ENCODE measurements at places on chromosomes 3 and 15.

DNA sequence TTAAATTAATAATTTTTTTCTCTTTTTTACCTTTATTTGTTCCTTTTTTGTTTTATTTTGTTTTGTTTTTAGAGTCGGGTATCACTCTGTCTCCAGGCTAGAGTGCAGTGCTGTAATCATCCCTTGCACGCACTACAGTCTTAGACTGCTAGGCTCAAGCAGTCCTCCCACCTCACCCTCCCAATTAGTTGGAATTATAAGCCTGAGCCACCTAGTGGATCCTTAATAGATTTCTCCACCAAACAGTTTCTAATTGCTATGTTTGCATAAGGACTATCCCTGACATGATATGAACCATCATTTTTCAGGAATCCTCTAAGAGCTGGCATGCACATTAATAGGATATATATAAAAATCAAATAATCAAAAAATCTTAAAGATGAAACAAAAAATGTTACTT is 993.2 kb downstream of the OTOL1 start:
- peak; percentile 39 for DNase-seq

DNA sequence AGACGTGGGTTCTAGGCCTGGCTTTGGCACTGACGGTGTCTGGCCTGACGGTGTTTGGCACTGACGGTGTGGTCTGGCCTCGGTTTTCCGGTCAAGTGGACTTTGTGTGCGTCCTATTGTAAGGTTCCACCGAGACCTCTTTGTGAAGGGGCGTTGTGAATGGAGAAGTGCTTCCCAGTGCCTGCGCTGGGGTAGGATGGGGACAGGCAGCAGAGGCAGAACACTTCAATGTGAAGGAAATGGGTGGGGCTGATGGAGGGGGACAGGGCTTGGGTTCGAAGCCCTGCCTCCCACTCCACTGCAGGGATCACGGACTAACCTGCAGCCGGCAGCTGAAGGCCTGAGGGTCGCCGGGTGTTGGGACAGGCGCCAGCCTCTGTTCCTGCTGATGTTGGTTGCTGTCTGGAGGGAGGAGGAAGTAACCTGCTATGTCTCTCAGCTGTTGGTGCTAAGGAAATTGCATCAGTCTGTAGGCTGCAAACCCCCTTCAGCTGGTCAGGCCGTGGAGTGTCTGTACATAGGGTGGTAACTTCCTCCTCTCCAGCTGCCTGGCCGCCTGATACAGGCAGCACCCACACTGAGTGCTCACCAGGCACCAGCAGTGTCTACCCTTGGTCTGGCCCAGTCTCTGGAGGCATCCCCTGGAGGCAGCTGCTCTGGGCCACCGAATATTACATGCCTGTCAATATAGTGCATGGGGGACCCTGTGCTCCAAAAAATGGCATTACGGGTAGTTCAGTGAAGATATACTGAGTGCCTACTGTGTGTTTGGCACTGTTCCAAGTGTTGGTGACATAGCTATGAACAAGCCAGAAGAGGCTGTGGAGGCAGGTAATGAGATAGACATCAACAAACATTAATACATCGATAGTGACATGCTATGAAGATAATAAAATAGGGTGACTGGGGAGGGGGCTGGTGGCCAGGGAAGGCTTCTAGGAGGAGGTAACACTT is 1.1 kb downstream of the TM6SF1 start:
- DNase-seq = no peak

DNA sequence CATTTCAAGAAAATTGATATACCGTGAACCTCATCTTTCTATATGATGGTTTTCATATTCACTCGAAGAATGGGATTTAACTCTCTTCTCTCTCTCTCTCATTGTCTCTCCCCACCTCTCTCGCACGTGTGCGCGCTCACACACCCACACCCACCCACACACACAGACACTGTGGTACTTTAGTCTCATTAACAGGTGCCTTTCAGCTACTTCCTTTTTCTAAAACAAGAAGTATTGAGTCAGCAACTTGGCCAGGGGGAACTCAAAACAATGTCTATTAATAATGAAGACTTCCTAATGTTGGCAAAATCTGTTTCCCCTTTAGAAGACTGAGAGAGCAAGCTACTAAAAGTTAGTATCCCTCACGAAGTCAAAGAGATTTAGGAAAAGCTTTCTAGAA is 150.7 kb downstream of the TMCO5A start:
- no peak for DNase-seq

GRCh38 chr15:68561171-68561900 is 17.5 kb upstream of the CORO2B start:
- no peak for DNase-seq

GRCh38 chr3:170350515-170351413 is 6.8 kb upstream of the SKIL start:
- no peak for DNase-seq

- DNase-seq = no peak
Measured at GRCh38 chr3:33105341-33105948, 8.4 kb upstream of the CRTAP start.

DNA sequence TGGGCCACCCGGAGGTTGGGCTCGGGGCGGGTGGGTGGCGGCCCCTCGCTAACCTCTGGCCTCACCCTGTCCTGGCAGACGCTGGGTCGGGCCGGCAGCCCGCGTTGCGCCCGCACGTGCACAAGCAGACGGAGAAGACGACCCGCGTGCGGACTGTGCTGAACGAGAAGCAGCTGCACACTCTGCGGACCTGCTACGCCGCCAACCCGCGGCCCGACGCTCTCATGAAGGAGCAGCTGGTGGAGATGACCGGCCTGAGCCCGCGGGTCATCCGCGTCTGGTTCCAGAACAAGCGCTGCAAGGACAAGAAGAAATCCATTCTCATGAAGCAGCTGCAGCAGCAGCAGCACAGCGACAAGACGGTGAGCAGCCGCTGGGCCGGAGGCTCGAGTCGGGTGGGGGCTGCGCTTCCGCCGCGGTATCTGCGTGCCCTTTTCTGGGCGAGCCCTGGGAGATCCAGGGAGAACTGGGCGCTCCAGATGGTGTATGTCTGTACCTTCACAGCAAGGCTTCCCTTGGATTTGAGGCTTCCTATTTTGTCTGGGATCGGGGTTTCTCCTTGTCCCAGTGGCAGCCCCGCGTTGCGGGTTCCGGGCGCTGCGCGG is 3.7 kb downstream of the ISL2 start:
- DNase-seq = peak; percentile 55

DNA sequence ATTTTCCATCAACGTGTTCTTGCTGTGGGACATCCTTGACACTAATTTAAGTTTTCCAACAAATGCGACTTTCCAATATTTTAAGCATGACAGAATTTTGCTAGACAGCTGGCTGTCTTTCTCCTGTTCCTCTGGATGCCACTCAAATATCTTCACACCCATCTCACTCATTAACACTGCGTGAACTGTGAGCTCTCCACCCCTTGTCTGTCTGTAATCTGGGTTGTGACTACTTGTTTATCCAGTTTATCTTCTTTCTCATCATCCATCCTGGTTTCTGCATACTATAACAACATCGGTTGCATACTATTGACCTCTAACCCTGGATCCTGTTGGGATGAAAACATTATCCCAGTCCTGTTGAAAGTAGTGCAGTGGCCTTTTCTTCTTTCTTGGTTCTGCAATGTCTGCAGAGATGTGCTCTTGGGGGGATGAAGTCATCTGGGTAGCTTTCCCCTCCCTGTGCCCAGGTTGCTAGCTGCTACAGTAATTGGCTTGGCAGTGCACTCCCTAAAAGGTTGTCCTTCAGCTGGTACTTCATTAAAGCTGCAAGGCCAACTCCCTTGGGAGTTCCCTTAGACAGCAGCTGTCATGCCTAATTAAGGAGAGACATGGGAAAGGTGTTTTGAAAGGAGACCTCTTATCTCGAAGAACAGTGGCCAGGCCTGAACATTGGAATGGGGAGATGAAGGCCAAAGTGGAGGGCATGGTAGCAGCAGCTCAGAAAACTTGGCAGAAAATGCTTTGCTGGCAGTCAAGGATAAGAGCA is 24.7 kb downstream of the KAT2B start:
- DNase-seq = no peak

DNA sequence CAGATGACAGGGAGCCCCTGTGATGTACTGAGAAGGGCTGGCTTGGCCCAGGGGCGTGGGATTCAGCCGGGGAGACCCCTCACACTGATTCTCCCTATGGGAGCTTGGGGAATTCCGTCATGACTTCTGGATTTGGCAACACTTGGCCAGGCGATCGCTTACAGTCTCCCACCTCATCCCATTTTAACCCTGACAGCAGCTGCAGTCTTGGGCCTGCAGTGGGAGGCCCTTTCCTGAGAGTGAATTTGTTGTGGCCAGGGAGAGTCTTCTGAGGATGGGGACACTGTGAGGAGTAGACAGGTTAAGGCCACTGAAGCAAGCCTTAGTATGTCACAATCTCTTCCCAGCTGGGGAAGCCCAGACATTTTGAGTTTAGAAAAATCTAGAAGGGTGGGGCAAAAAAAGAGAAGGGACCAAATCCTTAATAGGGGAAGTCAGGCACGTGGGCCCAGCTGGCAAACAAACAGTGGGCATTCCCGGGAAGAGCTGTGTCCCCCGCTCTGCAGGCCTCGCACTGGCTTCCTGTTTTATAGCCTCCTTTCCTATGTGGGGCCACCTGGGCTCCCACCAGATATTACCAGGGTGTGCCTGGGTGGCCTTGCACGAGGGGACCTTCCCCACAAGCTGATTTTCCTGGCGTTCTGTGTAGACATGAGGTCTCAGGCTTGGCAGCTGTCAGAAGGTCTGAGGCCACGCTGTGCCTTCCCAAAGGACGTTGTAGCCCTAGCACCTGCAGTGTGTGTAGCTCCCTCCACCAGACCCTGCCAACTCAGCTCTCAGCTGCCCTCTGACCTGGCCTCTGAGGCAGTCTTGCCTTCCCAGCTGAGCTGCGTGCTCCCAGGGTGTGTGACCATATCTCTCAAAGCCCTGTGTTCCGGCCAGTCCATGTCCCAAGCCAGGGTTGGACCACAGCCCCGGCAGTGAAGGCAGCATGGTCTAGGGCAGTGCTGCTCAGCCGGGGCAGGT is 64.5 kb downstream of the FEM1B start:
- no peak for DNase-seq

GRCh38 chr15:48298914-48299313 is 32.3 kb upstream of the DUT start:
- DNase-seq = no peak

- DNase-seq = peak; percentile 90
Measured at GRCh38 chr3:185717121-185717520, 107.7 kb downstream of the IGF2BP2 start.

GRCh38 chr3:70245746-70246525 is 66.5 kb downstream of the MDFIC2 start:
- no peak for DNase-seq

DNA sequence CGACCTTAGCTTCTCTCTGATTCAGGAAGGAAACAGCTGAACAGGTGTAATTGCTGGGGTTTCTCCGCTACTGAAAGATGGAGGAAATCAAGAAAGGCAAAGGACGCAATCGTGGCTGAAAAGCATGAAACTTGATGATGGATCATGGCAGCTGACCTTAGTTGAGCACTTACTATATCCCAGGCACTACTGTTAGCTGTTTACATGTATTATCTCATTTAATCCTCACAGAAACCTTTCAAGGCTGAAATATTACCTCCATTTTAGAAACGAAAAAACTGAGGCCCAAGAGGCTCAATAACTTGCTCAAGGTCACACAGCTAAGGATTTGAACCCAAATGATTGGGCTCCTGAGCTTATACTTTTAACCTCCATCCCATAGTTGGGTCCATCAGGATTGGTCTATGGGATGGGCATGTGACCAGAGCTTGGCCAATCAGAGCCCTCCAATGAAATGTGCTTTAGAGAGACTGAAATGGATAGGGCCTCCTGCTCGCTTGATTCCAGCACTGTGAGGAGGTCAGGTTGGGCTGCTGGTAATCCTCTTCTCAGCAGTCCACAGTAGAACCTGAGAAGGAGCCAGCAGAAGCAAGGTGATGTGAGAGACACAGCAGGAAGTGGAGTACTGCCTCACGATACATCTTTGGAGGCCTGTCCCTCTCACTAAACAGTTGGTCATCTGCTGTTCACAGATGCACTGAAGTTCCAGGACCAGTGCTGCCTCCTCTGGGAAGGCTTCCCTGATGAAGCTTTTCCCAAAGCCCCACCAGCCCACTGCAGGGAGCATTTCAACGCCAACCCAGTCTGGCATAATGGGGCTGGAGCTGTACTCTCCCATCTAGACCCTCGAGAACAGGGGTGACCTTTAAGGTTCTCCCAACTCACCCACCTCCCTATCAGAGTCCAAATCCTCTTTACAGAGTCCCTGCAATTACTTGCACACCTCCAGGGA is 10.4 kb downstream of the CLN6 start:
- DNase-seq = no peak

DNA sequence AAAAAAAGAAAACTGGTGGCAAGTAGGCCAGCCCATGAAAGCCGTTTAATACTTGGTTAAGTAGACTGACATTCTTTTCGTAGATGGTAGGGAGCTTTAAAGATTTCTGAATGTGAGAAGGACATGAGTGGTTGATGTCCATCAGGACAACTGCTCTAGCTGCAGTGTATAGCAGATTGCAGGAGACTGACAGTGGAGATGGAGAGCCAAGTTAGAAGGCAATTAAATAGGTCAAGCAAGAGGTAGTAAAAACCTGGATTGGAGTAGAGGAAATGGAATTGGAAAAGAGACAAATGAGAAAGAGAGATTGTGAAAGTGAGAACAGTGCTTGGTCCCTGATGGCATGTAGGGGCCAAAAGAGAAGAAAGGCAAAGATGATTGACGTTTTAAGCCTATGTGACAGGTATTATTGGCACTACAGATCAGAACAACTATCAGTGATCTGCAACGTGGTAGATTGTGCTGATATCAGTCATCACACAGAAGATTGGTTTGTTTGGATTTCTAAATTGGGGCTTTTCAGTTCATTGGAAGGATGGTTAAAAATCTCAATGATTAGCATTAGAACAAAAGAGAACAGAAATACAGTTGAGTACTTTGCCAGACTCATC is 74.0 kb downstream of the CNTN4 start:
- DNase-seq = no peak

DNA sequence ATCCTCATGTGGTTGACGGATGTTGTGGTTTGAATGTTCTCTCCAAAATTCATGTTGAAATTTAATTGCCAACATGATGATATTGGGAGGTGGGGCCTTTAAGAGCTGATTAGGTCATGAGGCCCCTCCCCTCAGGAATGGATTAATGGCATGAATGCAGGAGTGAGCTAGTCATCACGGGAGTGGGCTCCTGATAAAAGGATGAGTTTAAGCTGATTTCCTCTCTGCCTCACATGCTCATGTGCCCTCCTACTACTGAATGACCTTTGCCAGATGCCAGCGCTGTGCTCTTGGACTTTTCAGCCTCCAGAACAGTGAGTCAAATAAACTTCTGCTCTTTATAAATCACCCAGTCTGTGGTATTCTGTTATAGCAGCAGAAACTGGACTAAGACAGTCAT is 111.2 kb downstream of the MYO5A start:
- DNase-seq = peak; percentile 51

- DNase-seq = peak; percentile 78
Measured at GRCh38 chr3:149466192-149466591, 8.3 kb upstream of the TM4SF4 start.

- no peak for DNase-seq
Measured at GRCh38 chr3:144499001-144499930, 527.6 kb downstream of the DIPK2A start.

GRCh38 chr3:143991713-143992112 is 20.1 kb downstream of the DIPK2A start:
- DNase-seq = no peak

- no peak for DNase-seq
Measured at GRCh38 chr3:184608209-184608608, 46.6 kb downstream of the EPHB3 start.
